ENCODE measurements at places on chromosomes 5 and 9.

DNA sequence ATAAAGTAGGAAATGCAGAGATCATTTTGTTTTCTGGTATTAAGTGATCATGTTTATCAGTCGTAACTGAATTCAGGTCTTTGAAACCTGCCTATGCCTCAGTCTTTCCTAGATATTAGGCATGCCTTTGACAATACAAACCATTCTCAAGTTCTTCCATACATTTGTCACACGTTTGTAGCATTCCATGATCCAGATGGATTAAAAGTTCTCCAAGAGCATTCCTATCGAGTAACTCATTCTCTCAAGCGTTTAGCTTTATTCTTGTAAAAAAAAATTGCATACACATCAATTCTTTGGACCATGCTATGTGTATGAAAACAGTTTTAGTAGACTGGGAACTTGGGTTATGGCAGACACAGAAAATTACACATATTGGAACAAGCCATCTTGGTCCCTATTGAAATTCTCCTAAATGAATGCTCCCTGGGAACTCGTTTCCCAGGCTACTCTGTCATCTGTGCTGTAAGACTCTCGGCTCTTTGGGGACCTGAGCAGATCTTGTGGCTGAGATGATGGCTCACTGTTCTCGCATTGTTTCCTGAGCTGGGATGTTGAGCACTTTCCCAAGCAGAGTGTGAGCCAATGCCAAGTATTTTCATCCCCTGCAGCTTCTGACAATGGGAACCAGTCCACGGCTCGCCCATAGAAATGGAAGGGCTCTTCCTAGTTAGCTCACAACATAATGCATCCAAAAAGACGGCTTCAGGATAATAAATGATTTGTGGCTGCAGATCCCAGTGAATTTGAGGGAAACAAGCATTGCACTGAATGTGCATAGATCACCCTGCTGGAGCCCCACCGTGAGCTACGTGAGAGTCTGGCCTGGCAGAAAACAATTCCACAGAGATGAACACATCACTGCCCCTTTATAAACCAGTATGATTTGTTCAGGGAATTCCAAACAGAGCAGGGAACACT lies 230.2 kb downstream of the IRX1 start:
- no peak for DNase-seq

GRCh38 chr9:71647094-71647591 lies 121.2 kb downstream of the CEMIP2 start:
- DNase-seq: no peak

DNA sequence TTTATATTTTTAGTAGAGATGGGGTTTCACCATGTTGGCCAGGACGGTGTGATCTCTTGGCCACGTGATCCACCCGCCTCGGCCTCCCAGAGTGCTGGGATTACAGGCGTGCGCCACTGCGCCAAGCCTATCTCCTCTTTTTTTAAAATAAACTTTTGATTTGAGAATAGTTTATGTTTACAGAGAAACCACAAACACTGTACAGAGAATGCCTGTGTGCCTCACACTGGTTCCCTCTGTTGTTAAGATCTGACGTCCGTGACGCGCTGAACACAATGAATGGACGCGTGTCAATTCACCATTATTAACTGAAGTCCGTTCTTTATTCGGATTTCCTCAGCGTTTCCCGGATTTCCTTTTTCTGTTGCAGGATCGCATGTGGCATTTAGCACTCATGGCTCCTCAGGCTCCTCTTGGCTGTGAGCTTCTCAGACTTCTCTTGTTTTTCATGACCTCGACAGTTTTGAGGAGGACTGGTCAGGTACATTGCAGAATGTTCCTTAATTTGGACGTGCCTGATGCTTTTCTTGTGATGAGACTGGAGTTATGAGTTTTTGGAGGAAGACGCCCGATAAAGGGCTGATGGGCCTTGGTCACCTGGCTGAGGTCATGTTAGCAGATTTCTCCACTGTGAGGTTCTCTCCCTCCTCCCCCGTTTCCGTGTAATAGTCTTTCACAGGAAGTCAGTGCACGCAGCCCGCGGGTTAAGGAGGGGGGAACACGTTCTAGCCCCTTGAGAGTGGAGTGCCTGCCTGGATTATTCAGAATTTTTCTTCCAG lies 69.6 kb downstream of the ANKRD33B start:
- DNase-seq: no peak

DNA sequence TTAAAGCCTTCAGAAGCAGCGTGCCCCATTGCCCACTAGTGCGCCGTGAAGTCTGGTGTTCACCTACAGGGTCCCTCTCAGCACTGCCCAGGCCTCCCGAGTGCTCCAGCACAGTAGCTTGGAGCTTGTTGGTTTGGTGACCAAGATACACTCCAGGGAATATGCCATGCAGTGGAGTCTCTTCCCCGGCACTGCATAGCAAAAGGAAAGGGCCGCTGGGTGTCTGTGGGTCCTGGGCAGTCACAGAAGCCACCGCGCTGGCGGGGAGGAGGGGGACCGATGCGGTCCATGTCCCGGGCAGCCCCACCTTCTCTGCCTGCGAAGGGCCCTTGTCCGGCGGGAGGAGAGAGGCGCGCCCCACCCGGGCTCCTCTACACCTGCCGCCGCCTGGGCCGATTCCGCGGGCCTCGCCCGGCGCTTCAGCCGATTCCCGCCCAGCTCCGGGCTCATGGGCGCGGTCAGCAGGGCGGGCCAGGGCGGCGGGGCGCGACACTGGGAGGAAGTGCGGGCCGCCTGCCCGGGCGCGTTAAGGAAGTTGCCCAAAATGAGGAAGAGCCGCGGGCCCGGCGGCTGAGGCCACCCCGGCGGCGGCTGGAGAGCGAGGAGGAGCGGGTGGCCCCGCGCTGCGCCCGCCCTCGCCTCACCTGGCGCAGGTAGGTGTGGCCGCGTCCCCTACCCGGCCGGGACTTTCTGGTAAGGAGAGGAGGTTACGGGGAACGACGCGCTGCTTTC lies at the start of gene SYK:
Gene SYK (plus strand): TSS at position 579 of the 732 bp plus-strand sequence. CDS start 42,080 bp downstream, outside the sequence.
- no peak for DNase-seq

GRCh38 chr5:160390787-160391696 lies 8.8 kb downstream of the FAM200C start:
- no peak for DNase-seq

- DNase-seq: no peak
These were observed 113.5 kb downstream of the ROR2 start for GRCh38 chr9:91836515-91836914.

DNA sequence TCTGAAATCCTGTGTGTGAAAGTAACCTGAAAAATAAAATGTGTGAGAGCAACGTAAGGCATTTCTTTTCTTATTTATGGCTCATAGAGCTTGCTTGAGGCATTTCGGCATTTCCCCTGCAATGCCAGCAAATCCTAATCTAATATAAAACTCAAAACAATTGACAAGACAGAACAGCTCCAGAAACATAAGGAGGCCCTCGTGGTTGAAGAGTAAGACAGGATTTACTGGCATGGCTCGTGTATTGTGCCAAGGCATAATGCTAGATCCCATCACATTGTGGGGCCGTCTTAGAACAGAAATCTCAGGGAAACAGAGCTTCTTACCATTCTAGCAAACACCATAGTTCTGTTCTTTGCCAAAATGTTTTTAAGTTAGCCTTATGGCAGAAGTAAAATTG lies 166.2 kb downstream of the NTRK2 start:
- no peak for DNase-seq

- DNase-seq: no peak
These were observed 67.5 kb downstream of the RICTOR start for GRCh38 chr5:39006650-39007049.

GRCh38 chr9:130662970-130663257 lies 1.5 kb upstream of the PRDM12 start:
- DNase-seq: no peak

GRCh38 chr5:93583439-93583767 lies 381 bp downstream of the NR2F1 start:
- no peak for DNase-seq

DNA sequence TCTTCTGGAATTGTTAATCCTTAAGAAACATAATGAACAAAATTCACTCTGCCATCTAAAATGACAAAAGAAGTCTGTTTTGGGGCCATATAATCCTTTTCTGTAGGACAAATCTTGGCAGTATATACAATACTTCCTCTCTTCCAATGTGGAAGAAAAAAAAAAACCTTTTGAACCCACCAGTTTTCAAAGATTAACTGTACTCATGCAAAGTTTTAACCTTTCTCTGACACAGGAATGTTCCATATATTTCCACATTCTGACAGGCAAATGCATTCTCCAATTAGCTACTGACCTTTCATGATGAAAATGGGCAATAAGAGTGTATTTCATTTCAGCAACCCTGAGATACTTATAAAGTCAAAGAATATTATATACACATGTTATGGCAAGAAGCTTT lies 65.4 kb downstream of the RNF130 start:
- DNase-seq: no peak

- DNase-seq: no peak
These were observed 64.2 kb upstream of the ITGA2 start for GRCh38 chr5:52925001-52925400.

GRCh38 chr5:3121813-3122212 lies 370.3 kb upstream of the IRX2 start:
- DNase-seq: no peak

GRCh38 chr5:107670932-107671741 lies at the start of gene EFNA5:
EFNA5 (minus strand) TSS chr5:107670937.
- DNase-seq: no peak

DNA sequence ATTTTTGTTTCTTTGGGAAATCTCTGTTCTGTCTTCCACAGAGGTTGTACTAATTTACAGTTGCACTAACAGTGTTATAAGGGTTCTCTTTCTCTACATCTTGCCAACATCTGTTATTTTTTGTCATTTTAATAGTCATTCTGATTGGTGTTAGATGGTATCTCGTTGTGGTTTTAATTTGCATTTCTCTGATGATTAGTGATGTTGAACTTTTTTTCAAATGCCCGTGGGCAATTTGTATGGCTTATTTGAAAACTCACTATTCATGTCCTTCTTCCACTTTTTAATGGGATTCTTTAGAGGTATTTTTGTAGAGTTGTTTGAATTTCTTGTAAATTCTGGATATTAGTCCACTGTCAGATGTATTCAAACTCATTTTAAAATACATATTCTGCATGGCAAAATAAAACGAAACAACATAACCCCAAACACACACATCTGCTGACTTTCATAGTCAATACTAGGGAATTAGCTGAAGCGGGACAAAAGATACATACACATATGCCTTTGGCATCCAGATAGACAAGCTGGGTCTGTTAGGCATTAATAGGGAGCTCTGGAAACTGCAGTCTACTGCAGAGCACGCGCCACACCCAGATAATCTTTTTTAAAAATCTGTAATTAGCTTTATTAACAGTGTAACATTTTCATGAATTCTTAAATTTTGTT lies 5.8 kb upstream of the SPATA31C2 start:
- DNase-seq: no peak

DNA sequence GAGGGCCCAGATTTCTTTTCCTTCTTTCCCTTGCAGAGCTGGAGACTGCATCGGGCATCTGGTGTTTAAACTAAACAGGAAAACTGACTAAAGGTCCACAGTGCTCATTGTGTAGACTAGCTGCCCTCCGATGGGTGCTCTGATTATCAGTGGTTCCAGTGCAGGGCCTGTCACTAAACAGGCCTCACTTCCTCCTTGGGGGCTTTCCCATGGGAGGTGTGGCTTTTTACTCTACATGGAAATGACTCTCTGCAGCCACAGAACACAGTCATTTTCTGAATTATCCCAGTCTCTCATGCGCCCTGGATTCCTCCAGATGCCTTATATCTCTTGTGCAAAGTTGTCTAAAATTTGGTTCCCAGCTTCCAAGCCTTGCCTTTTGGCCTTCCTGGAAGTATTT lies 199.2 kb downstream of the TRIO start:
- DNase-seq: no peak

DNA sequence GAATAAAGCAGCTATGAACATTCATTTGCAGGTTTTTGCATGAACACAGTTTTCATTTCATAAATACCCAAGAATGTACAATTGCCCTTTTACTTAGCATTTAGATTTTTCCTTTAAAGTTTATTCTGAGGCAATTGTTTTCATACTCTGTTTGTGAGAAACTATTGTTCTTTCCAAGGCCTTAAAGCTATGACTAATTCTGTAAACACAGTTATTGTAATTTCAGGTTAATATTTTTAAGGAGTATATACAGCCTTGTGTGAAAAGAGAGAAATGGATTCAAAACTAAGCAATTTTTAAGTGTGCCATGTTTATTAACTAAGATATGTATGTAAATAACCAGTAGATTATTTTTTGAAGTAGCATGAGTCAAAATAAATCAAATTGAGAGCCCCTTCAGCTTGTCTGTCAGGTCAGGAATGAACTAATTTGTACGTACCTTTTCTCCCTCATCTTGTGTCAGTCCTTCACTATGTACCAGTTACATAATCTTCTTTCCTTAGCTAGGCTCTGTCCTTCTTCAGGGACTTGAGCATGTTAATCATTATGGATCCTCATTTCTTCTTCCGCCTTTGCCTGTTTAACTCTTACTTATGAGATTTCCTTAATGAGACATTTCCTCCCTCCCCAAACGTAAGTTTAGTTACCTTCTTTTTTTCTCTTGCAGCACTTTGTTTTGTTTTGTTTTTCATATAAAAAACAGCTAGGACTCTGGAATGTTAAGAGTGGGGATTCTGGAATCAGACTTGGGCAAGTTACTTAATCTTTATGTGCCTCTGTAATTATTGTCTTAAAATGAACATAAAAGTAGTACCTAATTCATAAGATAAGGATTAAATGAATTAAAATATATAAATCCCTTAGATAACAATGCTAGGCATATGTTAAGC lies 63.6 kb downstream of the NIPBL start:
- no peak for DNase-seq

GRCh38 chr5:94420885-94421284 lies 197.5 kb downstream of the KIAA0825 start:
- no peak for DNase-seq

DNA sequence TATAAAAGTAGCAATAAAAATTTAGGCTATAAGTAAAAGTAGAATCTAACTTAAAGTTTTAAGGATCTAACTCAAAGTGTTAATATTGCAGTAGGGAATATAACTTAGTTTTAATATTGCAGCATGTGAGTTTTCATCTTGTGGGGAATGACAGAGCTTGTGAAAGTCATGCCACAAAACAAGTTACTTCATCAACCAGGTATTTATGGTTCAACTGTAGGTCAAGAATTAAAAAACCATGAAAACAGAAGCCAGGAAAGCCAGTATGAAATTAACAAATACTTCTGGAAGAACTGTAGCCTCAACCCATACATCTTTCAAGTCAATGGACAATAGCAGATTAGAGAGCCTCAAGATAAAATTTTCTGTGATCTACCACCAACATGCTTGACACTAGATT lies 19.0 kb downstream of the HMGCS1 start:
- no peak for DNase-seq

DNA sequence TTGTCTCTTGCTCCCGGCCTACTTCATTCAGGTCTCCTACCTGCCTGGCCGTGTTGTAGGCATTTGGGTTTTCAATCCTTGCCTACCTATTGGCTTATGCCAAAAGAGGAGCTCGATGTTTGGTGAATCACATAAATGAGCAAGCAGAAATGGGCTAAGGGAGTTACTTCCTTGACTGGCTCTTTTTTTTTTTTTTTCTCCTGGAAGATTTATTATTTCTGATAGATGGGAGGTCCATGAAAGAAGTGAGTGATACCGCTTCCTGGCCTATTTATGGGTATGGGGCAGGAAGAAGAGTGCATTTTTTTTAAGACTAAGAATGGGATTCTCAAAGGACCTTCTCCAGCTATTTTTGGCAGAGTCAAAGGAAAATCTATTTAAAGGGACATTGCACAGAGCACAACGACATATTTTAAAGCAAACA lies 294.1 kb downstream of the ARHGAP26 start:
- no peak for DNase-seq
